ENCODE measurements at places on chromosomes 1 and 21. TPM values are rescaled to one million over a fixed set of nuclear protein-coding genes. Genes with fewer than 3 reads are reported as not detected.

GRCh38 chr1:207866471-207867135 lies 44.3 kb downstream of the CD34 start:
- peak overlapping the region; percentile 91 for H3K4me3 ChIP-seq
- H3K27me3 ChIP-seq = no peaks in the 10 kb centered on the region
- H3K27ac ChIP-seq = peak overlapping the region; percentile 79

- peak overlapping the region; percentile 100 for H3K27ac ChIP-seq
- peak overlapping the region; percentile 70 for H3K4me3 ChIP-seq
- H3K4me1 ChIP-seq = peaks cover 93% of the 10 kb centered on the region
- H3K36me3 ChIP-seq = peaks cover 88% of the 10 kb centered on the region
- H3K27me3 ChIP-seq = no peaks in the 10 kb centered on the region
- DNase-seq = peak; percentile 70
These were observed 36.9 kb downstream of the EIF2D start for GRCh38 chr1:206575165-206575893.

DNA sequence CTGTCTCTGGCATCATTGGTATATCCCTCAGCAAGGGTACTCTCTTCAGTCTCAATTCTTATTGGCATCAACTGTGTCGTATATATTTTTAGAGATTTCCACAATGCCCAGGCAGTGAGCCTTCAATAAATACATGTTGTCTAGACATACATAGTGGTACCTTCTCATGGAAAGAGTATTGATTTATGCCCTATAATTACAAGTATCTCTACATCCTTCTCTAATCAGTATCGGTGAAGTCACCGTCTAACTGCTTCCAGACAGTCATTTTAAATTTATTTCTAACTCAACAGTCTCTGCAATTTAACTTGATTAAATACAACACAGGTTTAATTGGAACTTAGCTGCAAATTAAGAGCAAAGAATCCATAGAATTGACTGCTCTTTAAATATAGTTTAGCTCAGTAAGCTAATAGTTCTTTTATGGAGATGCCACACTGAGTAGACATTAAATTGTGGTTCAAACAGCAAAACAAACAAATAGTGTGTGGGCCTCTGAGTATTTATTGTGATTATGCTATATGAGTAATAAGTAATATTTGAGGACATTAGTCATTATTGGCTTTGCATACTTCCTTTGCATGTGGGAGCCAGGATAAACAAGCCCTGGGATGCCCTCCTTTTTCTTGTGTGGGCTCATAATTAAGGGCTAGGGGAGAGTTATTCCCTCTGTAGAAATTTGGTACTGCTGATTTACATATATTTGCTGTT lies 126.9 kb upstream of the DUSP10 start:
- no peak overlapping the region for H3K27ac ChIP-seq
- no peaks in the 10 kb centered on the region for H3K4me1 ChIP-seq
- H3K36me3 ChIP-seq = no peaks in the 10 kb centered on the region
- H3K27me3 ChIP-seq = no peaks in the 10 kb centered on the region
- no peak for DNase-seq

DNA sequence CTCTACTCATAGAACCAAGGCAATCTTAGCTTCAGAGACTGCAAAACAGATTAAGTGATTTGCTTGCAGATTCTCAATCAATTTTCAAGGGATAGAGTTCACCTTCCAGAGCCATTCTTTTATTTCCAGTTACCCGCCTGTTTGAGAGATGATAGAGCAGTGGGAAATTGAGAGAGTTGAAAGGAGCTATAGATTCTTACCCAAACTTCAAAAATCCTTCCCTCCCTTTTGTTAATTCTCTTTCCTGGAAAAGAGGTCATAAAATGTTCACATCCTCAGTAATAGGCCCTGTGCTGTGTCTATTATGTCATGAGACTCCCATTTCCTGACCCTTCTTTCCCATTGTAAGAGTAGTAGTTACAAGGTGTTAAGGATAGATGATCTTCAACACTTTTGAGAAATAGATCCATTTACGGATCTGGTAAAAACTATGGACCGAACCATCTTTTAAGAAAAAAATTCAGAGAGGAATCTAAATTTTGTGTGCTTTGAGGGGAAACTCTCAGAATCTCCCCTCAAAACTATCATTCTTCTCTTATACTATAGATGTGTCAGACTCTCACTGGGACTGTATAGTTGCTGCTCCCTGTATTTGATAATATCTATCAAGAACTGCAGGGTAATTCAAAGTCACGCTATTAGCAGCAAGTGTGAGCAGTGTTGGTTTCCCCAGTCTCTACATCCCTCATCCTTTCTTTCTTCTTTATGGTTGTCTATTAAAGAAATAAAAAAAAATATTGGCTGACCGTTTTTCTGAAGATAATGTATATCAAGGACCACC lies 8.0 kb downstream of the RGS4 start:
- H3K4me1 ChIP-seq = no peaks in the 10 kb centered on the region
- no peak overlapping the region for H3K4me3 ChIP-seq
- no peaks in the 10 kb centered on the region for H3K36me3 ChIP-seq
- peaks cover 10% of the 10 kb centered on the region for H3K27me3 ChIP-seq

- DNase-seq = no peak
These were observed 17.7 kb downstream of the GNB1 start for GRCh38 chr1:1873186-1873585.

HSF2BP gene
- total RNA-seq = 1.5 TPM

DNA sequence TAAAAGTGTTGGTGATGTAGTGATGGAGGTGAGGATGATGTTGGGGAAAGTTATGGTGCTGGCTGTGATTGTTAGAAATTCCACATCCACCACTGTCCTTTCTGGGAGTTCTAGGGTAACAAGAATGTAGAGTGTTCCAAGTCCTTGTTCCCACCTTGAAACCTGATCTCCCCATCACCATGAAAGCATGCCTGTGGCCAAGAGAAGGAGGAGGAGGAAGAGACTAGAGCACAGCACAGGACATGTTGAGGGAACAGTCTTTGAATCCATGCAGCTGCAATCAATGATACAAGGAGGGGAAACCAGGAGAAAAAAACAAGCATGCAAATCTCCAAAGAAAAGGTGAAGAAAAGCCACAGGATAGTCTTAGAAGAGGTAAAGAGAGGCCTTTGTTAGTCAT lies 45.9 kb upstream of the ARTN start:
- no peak for DNase-seq
- H3K36me3 ChIP-seq = no peaks in the 10 kb centered on the region
- no peak overlapping the region for H3K4me3 ChIP-seq

GRCh38 chr1:170262276-170262939 lies 116.6 kb downstream of the NTMT2 start:
- no peak overlapping the region for H3K27ac ChIP-seq
- no peaks in the 10 kb centered on the region for H3K36me3 ChIP-seq
- no peak overlapping the region for H3K4me3 ChIP-seq

DNA sequence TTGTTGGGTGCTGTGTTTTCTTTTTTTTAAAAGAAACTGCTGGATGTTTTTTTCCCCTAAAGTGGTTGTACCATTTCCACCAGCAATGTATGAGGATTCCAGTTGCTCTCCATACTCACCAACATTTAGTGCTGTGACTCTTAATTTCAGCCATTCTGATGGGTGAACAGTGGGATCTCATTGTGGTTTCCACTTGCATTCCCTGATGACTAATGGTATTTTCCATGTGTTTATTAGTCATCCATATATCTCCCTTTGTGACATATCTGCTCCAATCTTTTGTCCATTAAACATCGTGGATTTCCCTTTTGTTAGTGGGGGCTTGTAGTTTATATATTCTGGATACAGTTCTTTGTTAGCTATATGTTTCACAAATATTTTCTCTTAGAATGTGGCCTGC lies 206.0 kb downstream of the CAMTA1 start:
- peaks cover 15% of the 10 kb centered on the region for H3K27me3 ChIP-seq
- H3K36me3 ChIP-seq = no peaks in the 10 kb centered on the region
- no peak for DNase-seq
- no peak overlapping the region for H3K4me3 ChIP-seq

DNA sequence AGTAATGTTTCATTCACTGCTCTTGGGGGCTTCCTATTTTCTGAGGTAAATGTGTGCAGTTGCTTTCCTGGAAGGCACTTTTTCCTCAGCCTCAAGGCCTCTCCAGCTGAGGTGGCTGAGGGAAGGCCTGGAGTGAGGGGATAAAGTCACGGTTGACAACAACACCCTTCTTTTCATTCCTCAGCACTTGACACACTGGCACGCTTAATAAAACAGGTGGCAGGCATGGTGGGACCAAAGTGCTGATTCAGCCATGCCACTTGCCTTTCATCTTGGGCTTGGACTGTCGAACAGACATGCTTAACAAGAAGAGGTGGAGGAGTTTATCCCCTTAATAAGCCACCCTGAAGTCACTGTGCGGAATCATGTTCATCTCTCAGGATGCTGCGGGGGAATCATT lies 23.6 kb upstream of the GRHL3 start:
- H3K27me3 ChIP-seq = peaks cover 11% of the 10 kb centered on the region
- H3K4me1 ChIP-seq = no peaks in the 10 kb centered on the region
- no peak for DNase-seq
- H3K27ac ChIP-seq = no peak overlapping the region
- H3K36me3 ChIP-seq = no peaks in the 10 kb centered on the region
- H3K4me3 ChIP-seq = no peak overlapping the region

GRCh38 chr1:109639841-109640184 lies 16.1 kb upstream of the GSTM4 start:
- DNase-seq = no peak
- peaks cover 12% of the 10 kb centered on the region for H3K4me1 ChIP-seq
- H3K4me3 ChIP-seq = no peak overlapping the region
- H3K27me3 ChIP-seq = no peaks in the 10 kb centered on the region

GRCh38 chr1:45957684-45958083 lies 154.3 kb downstream of the MAST2 start:
- H3K36me3 ChIP-seq = peaks cover 3% of the 10 kb centered on the region
- H3K4me3 ChIP-seq = no peak overlapping the region
- DNase-seq = no peak
- no peak overlapping the region for H3K27ac ChIP-seq
- no peaks in the 10 kb centered on the region for H3K4me1 ChIP-seq

DNA sequence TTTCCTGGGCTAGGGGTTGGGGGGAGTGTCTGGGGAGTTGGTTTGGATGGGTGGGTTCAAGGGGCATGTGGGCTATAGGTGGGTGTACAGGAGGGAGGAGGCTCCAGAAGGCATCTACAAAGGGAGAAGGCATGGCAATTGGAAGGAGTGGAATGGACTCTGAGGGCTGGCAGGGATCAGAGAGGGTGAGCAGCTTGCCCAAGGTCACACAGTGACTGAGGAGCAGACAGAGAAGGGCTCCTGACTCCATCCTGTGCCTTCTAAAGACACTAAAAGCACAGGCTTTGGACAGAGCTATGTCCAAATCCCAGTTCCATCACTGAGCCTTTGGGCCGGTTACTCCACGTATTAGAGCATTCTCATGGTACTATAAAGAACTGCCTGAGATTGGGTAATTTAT lies 151.8 kb downstream of the PTPRU start:
- no peak overlapping the region for H3K27ac ChIP-seq
- H3K4me1 ChIP-seq = no peaks in the 10 kb centered on the region
- no peaks in the 10 kb centered on the region for H3K36me3 ChIP-seq
- no peak for DNase-seq

DNA sequence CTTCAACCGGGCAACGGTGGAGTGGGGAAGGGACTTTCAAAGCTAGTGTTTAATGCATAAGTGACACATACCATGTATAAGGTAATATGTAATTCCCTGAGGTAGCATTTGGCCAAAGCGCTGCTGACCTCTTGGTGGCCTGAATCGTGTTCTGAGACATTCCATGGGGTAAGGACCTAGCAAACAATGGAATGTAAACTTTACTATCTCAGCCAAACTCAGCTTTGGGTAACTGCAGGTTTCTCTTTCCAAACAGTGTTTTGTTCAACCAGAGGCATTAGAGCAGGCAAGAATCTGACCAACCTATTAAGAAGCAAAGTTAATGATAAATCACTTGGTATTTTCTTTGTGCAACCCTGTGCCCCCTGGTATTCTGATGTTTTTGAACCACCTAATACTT lies 22.0 kb downstream of the TGFB2 start:
- H3K4me1 ChIP-seq = no peaks in the 10 kb centered on the region
- no peaks in the 10 kb centered on the region for H3K36me3 ChIP-seq
- H3K27me3 ChIP-seq = peaks cover 5% of the 10 kb centered on the region
- no peak for DNase-seq
- H3K27ac ChIP-seq = no peak overlapping the region

GRCh38 chr1:86965012-86965826 lies 50.8 kb downstream of the HS2ST1 start:
- peak; percentile 33 for DNase-seq
- H3K36me3 ChIP-seq = no peaks in the 10 kb centered on the region
- H3K4me1 ChIP-seq = no peaks in the 10 kb centered on the region
- H3K27ac ChIP-seq = no peak overlapping the region
- no peaks in the 10 kb centered on the region for H3K27me3 ChIP-seq

DNA sequence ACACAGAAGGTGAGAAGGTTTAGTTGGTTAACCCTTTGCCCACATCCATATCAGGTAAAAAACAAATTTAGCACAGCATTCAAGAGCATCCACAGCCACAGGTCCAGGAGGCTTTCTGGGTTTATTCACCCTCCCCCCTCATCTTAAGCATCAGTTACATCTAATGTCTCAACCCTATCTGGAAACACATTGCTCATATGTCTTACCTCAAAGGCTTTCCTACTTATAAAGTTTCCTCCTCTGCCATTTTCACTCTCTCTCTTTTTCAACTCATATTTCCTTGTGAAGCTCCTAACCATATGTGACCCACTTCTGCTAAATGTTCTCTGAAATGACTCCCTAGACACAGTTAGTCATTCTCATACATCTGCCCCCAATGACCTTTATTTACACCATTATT lies 47.9 kb upstream of the RUNX1 start:
- no peaks in the 10 kb centered on the region for H3K36me3 ChIP-seq
- no peak overlapping the region for H3K4me3 ChIP-seq
- peaks cover 2% of the 10 kb centered on the region for H3K27me3 ChIP-seq
- peaks cover 25% of the 10 kb centered on the region for H3K4me1 ChIP-seq
- peak overlapping the region; percentile 36 for H3K27ac ChIP-seq

AADACL3 gene
- total RNA-seq = not detected

GRCh38 chr1:147162093-147162492 lies 10.2 kb downstream of the PRKAB2 start:
- no peaks in the 10 kb centered on the region for H3K27me3 ChIP-seq
- peaks cover 32% of the 10 kb centered on the region for H3K36me3 ChIP-seq
- H3K4me3 ChIP-seq = no peak overlapping the region
- H3K4me1 ChIP-seq = no peaks in the 10 kb centered on the region
- no peak for DNase-seq

LGR6 gene
- 0.34 TPM for total RNA-seq

GJB3 gene
- total RNA-seq = not detected

DNA sequence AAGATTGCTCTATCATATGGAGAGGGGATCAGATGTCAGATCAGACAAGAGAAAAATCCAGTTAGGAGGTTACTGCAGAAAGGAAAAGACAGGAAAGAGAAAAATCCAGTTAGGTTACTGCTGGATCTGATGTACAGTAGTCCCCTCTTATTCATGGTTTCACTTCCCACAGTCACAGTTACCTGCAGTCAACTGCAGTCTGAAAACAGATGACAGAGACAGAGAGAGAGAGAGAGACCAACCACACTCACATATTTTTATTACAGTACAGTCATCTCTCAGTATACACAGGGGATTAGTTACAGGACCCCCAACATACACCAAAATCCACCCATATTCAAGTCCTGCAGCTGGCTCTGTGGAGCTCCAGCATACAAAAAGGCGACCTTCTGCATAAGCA lies 29.3 kb downstream of the NUP133 start:
- H3K27ac ChIP-seq = no peak overlapping the region
- H3K4me3 ChIP-seq = no peak overlapping the region
- no peaks in the 10 kb centered on the region for H3K27me3 ChIP-seq
